GM23338 (cell line): ENCODE measurements at places on chromosomes 3 and 15. TPM values are rescaled to one million over a fixed set of nuclear protein-coding genes. Genes with fewer than 3 reads are reported as not detected.

- H3K4me3 ChIP-seq: no peak overlapping the region
- peak; percentile 39 for DNase-seq
- H3K4me1 ChIP-seq: 0 out of 2 replicates have a peak, but pooled peaks cover 7% of the 10 kb centered on the region
- no peaks in the 10 kb centered on the region for H3K27me3 ChIP-seq
- no peak overlapping the region for H3K27ac ChIP-seq
- H3K36me3 ChIP-seq: no peaks in the 10 kb centered on the region
These were observed 141.8 kb downstream of the THSD4 start for GRCh38 chr15:71256934-71257664.

GRCh38 chr15:60476713-60477112, 2.2 kb downstream of the ICE2 start:
- H3K4me3 ChIP-seq: no peak overlapping the region
- H3K27me3 ChIP-seq: no peaks in the 10 kb centered on the region
- no peak overlapping the region for H3K27ac ChIP-seq
- peaks cover 20% of the 10 kb centered on the region for H3K4me1 ChIP-seq

GRCh38 chr15:65550681-65551098, 20.4 kb downstream of the HACD3 start:
- peak overlapping the region; percentile 11; the same call in 1 of the 2 replicates for H3K27ac ChIP-seq
- no peaks in the 10 kb centered on the region; the same call in 1 of the 2 replicates for H3K36me3 ChIP-seq
- peak; percentile 71 for DNase-seq
- H3K27me3 ChIP-seq: no peaks in the 10 kb centered on the region

Gene CYFIP1
- total RNA-seq: 68.8 and 73.9 TPM in 2 replicates

GRCh38 chr15:81097890-81098280, 36.2 kb upstream of the CFAP161 start:
- H3K4me3 ChIP-seq: no peak overlapping the region
- H3K36me3 ChIP-seq: no peaks in the 10 kb centered on the region
- DNase-seq: no peak
- no peaks in the 10 kb centered on the region for H3K27me3 ChIP-seq
- H3K4me1 ChIP-seq: no peaks in the 10 kb centered on the region

DNA sequence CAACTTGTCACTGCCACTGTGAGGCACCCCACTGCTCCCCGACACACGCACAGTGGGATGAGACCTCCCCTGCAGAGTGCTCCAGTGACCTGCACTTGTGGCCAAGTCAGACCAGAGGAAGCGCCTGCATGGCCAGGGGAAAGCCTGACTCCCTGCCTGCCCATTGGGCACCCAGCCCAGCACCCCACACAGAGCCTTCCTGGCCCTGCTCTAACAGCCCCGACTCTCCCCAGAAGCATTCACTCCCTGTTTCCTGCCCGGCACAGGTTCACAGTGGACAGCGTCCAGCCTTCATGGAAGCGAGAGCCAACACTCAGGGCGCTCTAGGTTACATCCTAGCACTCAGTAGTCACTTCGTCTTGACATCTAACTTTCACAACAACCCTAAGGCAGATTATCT, 27.8 kb downstream of the RBPMS2 start:
- H3K36me3 ChIP-seq: peaks cover 15% of the 10 kb centered on the region; the same call in 1 of the 2 replicates
- no peak overlapping the region for H3K4me3 ChIP-seq
- H3K27ac ChIP-seq: peak overlapping the region; percentile 76; the same call in 1 of the 2 replicates
- no peaks in the 10 kb centered on the region for H3K27me3 ChIP-seq
- no peak for DNase-seq
- peaks cover 22% of the 10 kb centered on the region for H3K4me1 ChIP-seq

Gene NMD3
- 67.4 and 80.6 TPM in 2 replicates for total RNA-seq

DNA sequence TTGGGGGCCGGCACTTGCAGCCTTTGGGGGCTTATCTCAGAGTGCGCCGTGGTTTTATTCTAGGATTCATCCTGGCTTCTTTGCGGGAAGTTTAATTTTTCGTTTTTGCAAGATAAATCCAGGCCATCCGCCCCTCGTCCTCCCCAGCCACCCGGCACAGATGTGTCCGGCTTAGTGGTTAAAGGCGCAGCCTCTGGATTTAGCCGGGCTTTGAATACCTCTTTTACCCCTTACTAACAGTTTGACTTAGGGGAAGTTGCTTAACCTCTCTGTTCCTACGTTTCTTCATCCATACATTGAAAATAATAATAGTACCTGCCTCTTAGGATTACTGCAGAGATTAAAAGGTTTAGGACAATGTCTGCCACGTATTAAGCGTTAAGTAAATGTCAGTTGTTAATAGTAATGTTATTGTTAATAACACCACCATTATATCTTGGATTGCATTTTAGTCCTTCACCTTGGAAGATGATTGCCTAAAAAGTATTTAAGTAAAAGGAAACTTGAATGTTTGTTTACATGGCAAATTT, 714 bp downstream of the ECT2 start:
- H3K4me1 ChIP-seq: peaks cover 25% of the 10 kb centered on the region
- no peak for DNase-seq
- H3K27ac ChIP-seq: peak overlapping the region; percentile 76
- H3K36me3 ChIP-seq: peaks cover 19% of the 10 kb centered on the region
- peak overlapping the region; percentile 72 for H3K4me3 ChIP-seq
- no peaks in the 10 kb centered on the region for H3K27me3 ChIP-seq

GRCh38 chr15:91946075-91946474, 92.6 kb downstream of the SLCO3A1 start:
- H3K4me1 ChIP-seq: peaks cover 46% of the 10 kb centered on the region
- no peak for DNase-seq
- H3K4me3 ChIP-seq: no peak overlapping the region
- no peaks in the 10 kb centered on the region for H3K36me3 ChIP-seq
- H3K27me3 ChIP-seq: no peaks in the 10 kb centered on the region

DNA sequence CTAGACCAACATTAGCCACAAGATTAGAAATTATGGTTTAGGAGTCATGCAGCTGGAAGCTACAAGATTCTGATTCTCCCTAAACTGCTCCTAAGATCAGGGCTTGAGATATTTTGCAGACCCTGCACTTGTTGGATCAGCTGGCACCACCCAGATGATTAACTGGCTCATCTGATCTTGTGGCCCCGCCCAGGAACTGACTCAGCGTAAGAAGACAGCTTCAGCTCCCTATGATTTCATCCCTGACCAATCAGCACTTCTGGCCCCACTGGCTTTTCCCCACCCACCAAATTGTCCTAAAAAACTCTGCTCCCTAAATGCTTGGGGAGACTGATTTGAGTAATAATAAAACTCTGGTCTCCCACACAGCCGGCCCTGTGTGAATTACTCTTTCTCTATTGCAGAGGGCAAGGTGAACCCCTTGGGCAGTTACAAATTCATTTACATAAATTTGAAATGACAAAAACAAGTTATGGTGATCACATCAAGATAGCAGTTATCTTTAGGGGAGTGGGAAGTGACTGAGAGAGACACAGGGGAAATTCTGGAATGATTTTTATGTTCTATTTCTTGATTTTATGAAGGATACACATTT, 76.5 kb downstream of the CD200R1L start:
- no peaks in the 10 kb centered on the region for H3K36me3 ChIP-seq
- no peaks in the 10 kb centered on the region for H3K27me3 ChIP-seq
- H3K4me1 ChIP-seq: no peaks in the 10 kb centered on the region
- H3K27ac ChIP-seq: no peak overlapping the region

GRCh38 chr3:128435058-128435457, 31.6 kb downstream of the DNAJB8 start:
- no peak overlapping the region for H3K4me3 ChIP-seq
- H3K27me3 ChIP-seq: peaks cover 40% of the 10 kb centered on the region
- no peak overlapping the region for H3K27ac ChIP-seq
- peak; percentile 40 for DNase-seq

- H3K4me3 ChIP-seq: no peak overlapping the region
- H3K27ac ChIP-seq: no peak overlapping the region
- H3K27me3 ChIP-seq: no peaks in the 10 kb centered on the region
- H3K36me3 ChIP-seq: no peaks in the 10 kb centered on the region
- peaks cover 9% of the 10 kb centered on the region; the same call in 1 of the 2 replicates for H3K4me1 ChIP-seq
These were observed 10.7 kb upstream of the CSTA start for GRCh38 chr3:122314228-122314876.

DNA sequence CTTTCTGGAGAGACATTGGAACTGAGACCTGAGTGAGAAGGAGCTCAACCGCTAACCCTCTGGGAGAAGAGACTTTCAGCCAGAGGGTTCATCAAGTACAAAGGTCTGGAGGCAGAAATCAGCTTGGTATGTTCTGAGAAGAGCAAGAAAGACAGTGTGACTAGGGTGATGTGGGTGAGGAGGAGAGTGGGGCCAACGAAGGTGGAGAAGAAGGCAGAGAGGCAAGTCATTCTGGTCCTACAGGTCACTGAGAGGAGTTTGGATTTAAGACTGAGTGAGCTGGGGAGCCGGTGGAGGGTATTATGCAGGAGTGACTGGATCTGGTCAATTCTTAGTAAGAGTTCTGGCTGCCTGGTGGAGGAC, 12.2 kb downstream of the XIRP1 start:
- H3K4me1 ChIP-seq: peaks cover 44% of the 10 kb centered on the region
- peaks cover 17% of the 10 kb centered on the region for H3K27me3 ChIP-seq
- DNase-seq: no peak
- H3K4me3 ChIP-seq: peak overlapping the region; percentile 57

Gene SLC22A13
- 0.47 and 0.66 TPM in 2 replicates for total RNA-seq

DNA sequence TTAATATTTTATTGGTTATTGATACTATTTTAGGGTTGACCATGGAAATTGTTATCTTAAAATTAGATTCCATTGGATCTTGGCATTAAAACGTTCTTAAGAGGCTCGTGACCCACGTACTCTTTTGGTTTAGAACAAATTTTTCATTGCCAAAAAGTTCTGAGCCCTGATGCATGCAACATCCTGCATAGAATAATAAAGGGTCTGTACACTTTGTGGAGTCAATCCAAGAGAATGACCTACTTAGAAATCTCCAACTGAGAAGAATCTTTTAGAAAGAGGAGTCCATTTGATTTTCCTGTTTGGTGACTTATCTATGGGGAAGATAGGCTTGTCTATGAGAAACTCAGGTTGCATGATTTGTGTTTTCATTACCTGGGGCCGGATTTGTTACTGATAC, 404.2 kb upstream of the RGMA start:
- H3K27ac ChIP-seq: no peak overlapping the region
- no peak for DNase-seq
- no peaks in the 10 kb centered on the region for H3K27me3 ChIP-seq
- peaks cover 20% of the 10 kb centered on the region; the same call in 1 of the 2 replicates for H3K4me1 ChIP-seq
- no peak overlapping the region for H3K4me3 ChIP-seq
- no peaks in the 10 kb centered on the region for H3K36me3 ChIP-seq

GRCh38 chr3:132641837-132642538, 17.6 kb downstream of the ACAD11 start:
- H3K4me1 ChIP-seq: no peaks in the 10 kb centered on the region
- peak; percentile 73 for DNase-seq
- no peaks in the 10 kb centered on the region for H3K27me3 ChIP-seq
- no peak overlapping the region for H3K27ac ChIP-seq

- no peaks in the 10 kb centered on the region for H3K4me1 ChIP-seq
- no peaks in the 10 kb centered on the region for H3K36me3 ChIP-seq
- DNase-seq: no peak
- H3K4me3 ChIP-seq: no peak overlapping the region
These were observed 65.1 kb downstream of the CD200R1L start for GRCh38 chr3:112781599-112781998.

DNA sequence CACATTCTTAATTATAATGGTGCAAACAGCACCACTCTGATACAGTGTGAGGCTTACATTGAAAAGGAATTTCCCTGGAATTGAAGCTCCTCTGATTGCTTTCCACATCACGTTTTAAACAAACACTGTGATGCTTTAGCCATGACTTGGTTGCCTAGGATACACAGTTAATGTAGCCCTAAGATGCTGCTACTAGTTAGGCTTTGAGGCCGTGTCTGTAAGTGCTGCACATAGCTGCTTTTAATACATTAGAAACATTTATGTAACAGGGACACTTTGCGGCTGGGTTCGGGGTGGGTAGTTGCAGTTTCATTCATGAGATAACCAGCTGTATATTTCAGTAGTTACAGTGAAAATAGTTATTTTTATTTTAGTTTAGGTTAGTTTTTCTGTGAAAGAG, 334.7 kb downstream of the NLGN1 start:
- H3K36me3 ChIP-seq: no peaks in the 10 kb centered on the region
- H3K4me3 ChIP-seq: no peak overlapping the region
- no peak overlapping the region for H3K27ac ChIP-seq
- H3K27me3 ChIP-seq: no peaks in the 10 kb centered on the region
- DNase-seq: peak; percentile 26
- peaks cover 11% of the 10 kb centered on the region for H3K4me1 ChIP-seq

Gene TMEM212
- not detected in 2 replicates for total RNA-seq

Gene CCR2
- not detected in 2 replicates for total RNA-seq

DNA sequence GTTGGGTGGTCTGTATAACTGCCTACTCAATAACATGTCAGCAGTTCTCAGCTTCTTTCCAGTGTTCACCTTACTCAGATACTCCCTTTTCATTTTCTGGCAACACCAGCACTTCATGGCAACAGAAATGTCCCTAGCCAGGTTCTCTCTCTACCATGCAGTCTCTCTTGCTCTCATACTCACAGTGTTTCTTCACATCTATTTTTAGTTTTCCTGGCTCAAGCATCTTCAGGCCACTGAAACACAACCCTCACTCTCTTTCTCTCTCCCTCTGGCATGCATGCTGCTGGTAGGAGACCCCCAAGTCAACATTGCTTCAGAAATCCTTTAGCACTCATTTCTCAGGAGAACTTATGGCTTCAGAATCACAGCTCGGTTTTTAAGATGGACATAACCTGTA, at the start of gene CAPN3:
Gene CAPN3 (plus strand): TSS at position 253 of the 400 bp plus-strand sequence. CDS start 305 bp downstream, outside the sequence.
- peaks cover 21% of the 10 kb centered on the region for H3K4me1 ChIP-seq
- H3K27ac ChIP-seq: no peak within 1 kb of the TSS
- no peak for DNase-seq
- H3K27me3 ChIP-seq: no peaks in the 10 kb centered on the region
